ENCODE measurements at places on chromosomes 6 and 20.
A peak's percentile ranks its signal among the peaks of the same experiment; 100 is the strongest.

DNA sequence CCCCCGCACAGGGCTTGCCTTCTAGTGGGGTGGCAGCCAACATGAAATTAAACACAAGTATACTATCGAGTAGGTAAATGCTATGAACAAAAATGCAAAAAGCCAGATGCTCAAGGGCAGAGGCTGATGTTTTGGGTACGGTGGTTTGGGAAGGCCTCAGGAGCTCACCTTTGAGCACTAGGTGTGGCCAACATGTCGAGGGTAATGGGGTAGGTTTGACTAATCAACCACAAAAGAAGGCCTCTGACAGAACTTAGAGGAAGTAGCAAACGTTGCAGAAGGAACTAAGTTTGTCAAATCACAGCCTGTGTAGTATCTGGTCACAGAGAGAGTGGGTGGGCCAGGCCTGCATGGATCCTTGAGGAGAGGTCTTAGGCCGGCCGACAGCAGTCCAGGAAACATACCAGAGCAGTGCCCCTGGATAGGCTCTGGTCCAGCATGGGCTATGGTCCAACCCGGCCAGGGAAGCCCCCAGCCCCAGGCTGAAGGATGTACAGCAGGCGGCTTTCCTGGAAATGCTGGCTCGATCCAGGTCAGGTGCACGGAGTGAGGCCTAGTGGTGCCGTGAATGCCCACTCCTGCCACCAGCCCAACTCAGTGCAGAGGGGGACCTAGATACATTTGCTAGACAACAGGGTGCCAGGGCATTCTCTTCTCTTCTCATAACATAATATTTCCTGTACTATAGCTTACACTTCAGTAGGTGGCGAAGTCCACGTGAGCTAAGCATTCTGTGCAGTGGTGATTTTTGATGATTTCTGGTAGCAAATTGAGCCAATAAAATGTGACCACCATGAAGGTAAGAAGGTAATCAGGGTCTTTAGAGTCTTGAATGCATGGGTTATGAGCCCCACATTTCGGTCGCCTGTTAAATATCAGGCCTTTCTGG, 56.3 kb upstream of the CD93 start:
- no peak for DNase-seq

DNA sequence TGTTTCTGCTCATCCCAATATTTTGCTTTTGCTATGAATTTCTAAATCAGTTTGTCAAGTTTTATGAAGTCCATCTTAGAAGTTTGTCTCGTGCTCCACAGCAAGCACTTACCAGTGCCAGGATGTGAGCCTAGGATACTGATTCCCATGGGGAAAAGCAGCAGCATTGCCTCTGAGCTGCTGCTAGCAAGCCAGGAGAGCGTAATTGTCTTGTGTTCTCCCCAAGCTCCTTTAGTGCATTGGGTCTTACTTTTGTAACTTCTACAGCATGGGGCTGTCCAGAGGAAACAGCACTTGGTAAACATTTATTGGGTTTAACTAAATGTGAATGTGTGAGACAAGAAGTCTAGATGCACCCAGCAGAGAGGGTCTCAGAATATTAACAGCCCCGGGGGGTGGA, 76.1 kb downstream of the RNF182 start:
- DNase-seq, result no peak

- DNase-seq, result no peak
Observed at GRCh38 chr20:63529180-63529860, 7.9 kb downstream of the PTK6 start.

GRCh38 chr6:46269447-46270229, 98.9 kb upstream of the ENPP5 start:
- no peak for DNase-seq

DNA sequence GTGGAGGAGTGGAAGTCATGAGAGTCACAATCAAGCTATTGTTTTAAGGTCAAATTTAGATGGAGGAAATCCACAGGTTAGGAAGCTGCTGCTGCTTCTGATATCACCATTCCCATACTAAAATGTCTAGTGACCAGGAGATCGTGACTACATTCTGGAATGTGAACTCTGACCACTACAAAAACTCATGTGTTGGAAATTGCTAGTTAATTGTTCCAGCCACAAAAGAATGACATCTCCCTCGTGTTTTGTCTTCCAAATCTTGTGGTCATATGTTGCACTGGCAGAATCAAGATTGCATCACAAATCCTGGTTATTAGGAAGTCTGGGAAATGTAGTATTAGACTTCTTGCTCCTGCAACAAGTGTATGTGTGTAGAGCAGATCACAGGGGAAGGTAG, 441.9 kb downstream of the CD109 start:
- no peak for DNase-seq

DNA sequence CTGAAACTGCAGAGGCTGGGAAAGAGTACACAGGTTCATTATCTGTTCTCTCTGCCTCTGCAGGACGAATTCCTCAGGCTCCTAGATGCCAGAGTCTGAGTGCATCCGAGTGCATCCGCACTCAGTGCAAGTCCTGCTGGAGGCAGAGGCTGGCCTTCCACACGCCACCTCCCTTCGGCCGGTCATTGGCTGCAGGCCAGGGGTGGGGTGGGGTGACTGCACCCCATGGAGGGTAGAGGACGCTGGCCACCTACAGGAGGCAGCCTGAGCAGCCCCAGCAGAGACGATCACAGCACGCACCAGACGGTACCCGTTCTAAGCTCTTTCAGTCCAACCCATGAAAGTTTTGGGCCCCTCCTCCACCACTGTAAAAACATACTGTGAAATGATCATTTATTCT, 11.7 kb downstream of the SFT2D1 start:
- DNase-seq, result peak; percentile 85

DNA sequence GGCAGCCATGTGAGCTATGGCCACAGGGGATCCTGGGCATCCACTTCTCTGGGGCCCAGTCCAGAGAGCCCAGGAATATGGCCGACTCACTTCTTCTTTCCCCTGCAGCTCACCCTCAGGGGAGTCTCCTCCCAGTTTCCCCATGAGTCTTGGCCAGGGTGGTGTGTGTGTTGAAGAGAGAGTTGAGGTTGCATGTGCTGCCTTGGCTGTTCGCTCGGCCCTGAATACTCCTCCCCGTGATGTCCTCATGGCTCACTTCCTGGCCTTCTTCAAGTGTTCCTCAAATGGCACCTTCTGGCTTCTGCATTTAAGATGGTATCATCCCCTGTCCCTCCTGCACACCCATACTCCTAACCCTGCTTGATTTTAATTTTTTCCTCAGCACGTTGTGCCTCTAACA, 3.2 kb upstream of the TREML1 start:
- no peak for DNase-seq

DNA sequence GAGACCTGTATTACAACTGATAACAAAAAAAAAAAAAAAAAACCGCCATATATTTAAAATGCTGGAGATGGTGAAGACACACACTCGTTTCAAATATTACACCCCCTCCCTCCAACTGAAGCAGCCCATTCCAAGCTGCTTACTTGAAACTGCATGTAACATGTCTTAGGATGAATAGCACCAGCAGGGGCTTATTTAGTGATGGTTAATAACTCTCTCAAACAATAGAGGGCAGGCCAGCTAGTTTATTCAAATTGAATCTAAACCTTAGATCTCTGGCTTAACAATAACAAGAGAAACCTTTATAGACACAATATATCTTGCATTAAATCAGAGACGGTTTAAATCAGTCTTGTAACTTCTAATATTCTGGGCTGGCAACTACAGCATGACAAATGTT, 9.3 kb upstream of the JPH2 start:
- no peak for DNase-seq

- DNase-seq, result no peak
Observed at GRCh38 chr6:12584631-12585405, 131.7 kb upstream of the PHACTR1 start.

DNA sequence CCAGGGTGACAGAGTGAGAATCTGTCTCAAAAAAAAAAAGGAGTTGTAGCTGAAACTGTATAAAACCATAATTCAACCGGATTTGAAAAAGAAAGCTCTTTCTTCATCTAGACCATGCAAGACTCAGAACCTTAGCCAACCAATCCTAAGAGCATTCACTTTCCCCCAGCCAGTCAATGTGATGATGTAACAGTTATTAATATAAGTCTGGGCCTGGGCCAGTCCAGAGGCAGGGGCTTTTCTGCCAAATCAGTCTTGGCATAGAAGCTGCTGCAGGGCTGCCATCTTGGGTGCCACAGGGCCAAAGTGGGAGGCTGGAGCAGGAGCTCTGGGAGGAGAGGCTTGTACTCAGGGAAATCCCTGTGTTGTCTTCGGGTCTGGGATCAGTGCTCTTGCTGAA, 288.4 kb downstream of the CLIC5 start:
- DNase-seq, result no peak

DNA sequence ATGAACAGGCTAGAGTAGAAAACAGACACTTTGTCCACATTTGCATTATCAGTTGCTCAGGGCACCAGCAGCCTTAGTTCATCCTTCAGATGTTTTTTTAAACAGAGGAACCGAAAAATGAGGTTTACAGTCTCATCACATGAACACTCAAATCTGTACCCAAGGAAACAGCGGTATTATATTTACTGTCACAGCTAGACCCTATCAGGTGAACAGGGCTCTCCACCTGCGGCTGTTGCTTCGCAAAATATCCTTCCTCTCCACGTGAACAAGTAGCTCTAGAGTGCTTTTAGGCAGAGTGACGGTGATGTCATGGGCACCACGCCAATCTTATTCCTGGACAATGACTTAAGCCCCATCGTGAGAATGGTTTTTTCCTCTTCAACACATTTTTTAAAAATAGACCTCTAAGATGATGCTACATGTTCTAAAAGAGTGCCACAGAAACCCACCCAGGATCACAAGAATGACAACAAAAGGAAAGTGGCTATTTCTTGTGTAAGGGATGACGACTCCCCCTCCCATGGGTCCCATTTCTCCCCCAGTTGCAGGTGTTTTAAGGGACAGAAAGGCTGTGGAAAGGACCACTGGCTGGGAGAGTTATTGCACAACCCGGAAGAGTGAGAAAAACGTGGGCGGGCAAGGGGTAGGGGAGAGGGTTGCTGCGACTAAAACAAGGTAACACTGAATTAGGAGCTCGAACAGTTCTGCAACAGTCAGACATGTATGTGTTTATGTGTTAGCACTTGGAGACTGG, 77.7 kb downstream of the EFHC1 start:
- no peak for DNase-seq

Data from iPS-NIHi11 (cell line).